Hematopoietic multipotent progenitor cell treated with erythropoietin and hydrocortisone succinate and interleukin-3 and kit ligand, for 17 days (in vitro differentiated cells): ENCODE measurements at places on chromosomes 1 and 21.

DNA sequence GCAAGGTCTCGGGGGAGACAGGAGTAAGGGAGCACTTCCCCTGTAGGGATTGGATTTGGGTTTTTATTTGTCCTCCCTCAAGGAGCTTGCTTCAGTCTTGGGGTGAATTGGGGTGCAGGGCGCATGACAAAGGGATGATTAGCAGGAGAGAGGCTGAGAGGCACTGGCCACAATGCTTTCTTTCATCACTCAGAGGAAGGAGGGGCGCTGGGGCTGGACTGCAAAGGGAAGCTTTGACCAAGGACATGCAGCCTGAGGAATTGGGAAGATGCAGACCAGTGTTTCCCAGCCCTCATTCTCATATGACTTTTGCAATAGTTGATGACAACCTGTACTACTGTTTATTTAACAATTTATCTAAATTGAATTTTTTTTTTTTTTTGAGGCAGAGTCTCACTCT is 34.1 kb upstream of the PDPN start:
- no peak for DNase-seq

DNA sequence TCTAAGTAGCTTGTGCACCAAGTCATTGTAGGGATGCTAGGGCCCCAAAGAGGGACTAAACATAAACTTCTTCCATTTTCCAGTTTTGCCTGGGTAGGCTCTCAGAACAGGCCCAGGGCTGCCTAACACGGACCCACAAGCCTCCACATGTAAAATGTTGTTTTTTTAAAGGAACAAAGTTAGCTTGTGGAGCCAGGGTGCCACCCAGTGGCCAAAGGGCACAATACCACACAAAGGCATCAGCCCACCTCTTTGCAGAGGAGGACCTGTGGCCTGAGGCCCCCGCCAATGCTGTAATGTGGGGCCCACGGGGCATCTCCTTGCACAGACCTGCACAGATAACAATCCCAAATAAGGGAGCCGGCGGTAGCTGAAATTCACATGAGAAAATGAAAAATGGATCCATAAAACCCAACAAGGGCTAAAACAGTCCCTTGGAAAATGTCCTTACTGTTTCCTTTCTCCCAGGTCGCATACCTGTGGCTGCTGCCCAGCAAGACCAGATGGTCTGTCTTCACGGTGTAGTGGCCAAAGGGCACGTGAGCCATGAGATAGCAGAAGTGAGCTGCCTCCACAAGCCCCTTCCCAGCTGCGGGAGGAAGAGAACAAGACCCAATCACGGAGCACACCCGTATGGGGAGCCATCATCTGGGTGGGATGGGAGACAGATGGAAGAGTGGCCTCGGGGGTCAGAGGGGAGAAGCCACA is 23.8 kb downstream of the SEC16B start:
- DNase-seq: peak; percentile 5

GRCh38 chr1:82969340-82969739 is 1029.6 kb downstream of the TTLL7 start:
- DNase-seq: no peak

- no peak for DNase-seq
Observed at GRCh38 chr1:232316864-232317263, 313.1 kb downstream of the SIPA1L2 start.

DNA sequence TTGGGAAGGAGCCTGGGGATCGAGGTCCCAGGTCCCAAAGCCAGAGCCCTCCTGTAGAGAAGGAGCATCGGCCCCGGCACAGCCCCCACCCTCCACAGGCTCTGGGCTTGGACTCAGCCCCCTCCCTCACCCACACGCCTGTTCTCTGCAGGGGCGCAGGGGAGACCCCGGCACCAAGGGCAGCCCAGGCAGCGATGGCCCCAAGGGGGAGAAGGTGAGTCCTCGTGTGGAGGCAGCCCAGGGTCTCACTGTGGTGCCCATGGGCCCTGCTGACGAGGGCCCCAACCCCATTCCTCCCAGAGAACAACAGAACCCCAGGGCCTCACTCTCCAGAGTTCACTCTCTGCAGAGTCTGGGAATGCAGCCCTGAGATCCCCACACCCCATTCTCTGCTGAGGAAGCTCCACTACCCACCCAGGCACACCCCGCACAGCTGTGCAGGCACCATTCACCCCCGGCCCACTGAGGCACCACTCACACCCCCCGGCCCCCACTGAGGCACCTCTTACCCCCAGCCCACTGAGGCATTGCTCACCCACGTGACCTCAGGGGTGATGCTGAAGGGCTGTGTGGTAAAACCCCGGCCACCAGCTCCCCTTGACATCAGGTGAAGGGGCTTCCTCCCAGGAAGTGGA is 21.8 kb downstream of the COL6A2 start:
- DNase-seq: no peak

- no peak for DNase-seq
Observed at GRCh38 chr1:235073331-235073967, 55.2 kb downstream of the TOMM20 start.

- DNase-seq: no peak
Observed at GRCh38 chr1:187876775-187877174, 1048.0 kb downstream of the PLA2G4A start.

GRCh38 chr1:50973255-50973654 is 3.2 kb downstream of the CDKN2C start:
- no peak for DNase-seq

DNA sequence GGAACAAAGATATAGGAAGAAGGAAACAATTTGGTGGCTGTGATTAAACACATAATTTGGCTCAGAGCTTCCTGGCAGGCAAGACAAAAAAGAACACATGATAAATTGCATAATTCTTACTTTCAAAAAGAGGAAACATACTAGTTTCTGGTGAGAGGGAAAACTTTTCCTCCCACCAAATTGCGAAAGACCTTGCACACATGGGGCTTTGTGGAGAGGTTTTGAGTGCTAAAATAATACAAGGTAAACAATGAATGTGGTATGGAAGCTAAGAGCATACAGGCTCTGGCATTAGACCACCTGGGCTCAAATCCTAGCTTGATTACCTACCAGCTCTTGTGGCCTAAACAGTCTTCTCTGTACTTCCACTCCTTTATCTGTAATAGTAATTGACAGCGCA is 140.2 kb upstream of the HOOK1 start:
- DNase-seq: no peak

GRCh38 chr21:28791595-28792282 is 200.9 kb downstream of the LTN1 start:
- no peak for DNase-seq

DNA sequence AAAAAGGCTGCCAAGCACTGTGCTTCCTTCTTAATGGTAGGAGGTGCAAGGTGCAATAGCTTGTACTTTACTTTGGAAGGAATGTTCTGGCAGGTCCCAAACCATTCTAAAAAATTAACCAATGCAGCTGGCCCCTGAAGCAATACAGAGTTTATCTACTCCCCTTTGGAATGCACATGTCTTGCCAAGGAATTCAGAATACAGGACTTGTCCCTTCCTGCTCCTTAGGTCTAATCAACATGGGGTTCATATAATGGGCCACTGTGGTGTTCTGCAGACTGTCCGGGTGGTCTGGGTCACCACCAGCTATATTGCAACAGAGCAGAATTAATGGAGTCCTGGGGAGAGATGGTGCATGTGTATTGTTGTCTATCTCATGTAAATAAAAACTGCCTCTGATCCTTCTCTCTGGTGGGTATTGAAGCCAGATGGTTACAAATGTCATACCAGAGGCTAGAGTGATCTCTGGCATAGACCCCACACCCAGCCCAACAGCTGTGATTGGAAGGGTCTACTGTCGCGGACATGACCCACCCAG is 112.8 kb downstream of the RIPK4 start:
- DNase-seq: no peak

DNA sequence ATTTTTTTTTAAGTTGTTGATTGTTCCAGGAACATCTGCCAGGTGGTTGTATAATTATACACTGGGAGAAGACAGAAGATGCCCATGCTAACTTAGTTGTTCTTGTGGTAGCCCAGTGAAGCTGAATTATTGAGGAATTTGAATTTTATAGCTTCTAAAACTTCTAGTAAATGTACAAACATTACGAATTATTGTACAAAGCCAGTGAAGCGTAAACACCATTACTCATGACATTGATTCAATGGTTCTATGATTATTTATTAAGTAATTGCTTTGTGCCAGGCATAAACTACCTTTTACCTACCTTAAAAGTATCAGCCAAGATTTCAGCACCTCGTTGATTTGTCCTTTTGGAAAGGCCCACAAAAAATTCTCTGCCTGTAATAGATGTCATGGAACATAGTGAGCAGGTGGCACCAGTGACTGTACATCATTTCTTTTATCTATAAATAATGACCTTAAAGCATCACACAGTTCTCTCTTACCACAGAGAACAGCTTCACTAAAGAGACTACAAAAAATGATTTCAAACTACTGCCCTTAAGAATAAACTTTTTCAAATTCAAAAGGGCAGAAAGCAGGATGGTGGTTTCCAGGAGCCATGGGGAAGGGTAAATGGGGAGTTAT is 74.9 kb upstream of the BCL10 start:
- DNase-seq: no peak

DNA sequence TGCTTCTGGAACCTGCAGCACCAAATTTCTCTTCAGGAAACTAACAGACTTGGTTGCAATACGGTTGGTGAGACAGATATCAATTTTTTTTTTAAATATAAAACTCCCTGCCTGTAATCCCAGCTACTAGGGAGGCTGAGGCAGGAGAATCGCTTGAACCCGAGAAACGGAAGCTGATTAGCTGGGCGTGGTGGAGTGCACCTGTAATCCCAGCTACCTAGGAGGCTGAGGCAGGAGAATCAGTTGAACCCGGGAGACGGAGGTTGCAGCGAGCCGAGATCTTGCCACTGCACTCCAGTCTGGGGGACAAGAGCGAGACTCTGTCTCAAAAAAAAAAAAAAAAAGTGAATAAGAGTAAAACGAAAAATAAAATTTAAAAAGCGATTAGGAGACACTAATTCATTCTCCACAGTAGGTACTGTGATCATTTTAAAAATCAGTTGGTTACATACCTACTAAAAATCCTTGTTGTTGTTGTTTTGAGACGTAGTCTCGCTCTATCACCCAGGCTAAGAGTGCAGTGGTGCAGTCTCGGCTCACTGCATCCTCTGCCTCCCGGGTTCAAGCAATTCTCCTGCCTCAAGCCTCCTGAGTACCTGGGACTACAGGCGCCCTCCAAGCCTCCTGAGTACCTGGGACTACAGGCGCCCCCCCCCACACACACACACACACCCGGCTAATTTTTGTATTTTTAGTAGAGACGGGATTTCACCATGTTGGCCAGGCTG is 796 bp upstream of the RBM8A start:
- DNase-seq: no peak

- DNase-seq: no peak
Observed at GRCh38 chr1:66328896-66329295, 205.1 kb upstream of the SGIP1 start.

- DNase-seq: no peak
Observed at GRCh38 chr1:226665505-226666163, 73.4 kb downstream of the ITPKB start.

GRCh38 chr1:36529769-36530260 is 47.1 kb upstream of the CSF3R start:
- no peak for DNase-seq

- DNase-seq: peak; percentile 74
Observed at GRCh38 chr21:37370152-37371040, 3.8 kb downstream of the DYRK1A start.

DNA sequence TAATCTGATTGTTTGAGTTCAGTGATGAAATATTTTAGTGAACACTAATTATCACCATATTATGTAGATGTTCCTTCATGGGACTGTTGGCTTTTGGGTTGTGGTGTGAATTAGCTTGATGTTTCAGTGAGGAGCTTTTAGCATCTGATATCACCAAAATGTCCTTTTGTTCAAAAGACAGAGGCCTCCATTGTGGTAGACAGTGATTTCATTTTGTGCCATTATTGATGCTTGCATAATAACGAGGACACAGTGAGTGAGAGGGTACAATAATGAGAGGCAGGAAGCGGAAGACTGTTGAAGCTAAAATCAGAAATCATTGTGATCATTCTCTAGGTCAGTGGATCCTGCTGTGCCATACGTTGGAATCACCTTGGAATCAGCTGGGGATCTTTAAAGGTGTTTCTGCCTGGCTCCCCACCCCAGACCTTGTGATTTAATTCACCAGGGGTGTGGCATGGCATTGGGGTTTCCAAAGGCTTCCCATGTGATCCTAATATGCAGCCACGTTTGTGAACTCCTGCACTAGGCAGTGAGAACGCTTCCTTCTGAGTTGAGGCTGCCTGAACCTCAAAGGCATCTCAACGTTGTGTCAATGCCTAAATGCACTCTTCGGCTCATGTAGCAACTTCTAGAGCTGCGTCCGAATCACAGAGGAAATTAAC is 82.1 kb upstream of the KIF1B start:
- DNase-seq: no peak

GRCh38 chr1:168582688-168583336 is 6.4 kb downstream of the XCL1 start:
- no peak for DNase-seq

DNA sequence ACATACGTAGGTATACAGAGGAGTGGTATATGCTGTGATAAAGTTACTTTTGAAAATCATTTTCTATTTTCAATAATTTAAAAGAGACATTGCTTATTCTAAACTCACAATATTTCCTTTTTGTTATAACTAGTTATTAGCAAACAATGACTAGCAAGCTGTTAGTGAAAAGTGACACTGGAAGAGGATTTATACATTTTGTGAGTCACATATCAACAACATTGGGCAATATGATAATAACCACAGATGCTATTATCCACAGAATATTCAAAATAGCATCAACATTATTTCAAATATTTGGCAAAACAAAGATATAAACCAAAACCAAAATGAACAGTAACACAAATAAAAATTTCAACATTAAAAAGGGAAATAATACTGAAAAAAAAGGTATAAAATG is 104.0 kb upstream of the HP1BP3 start:
- no peak for DNase-seq

GRCh38 chr1:158002631-158003405 is 9.4 kb downstream of the KIRREL1 start:
- DNase-seq: no peak

GRCh38 chr21:45957981-45958600 is 23.5 kb upstream of the COL6A1 start:
- no peak for DNase-seq

- no peak for DNase-seq
Observed at GRCh38 chr1:91816031-91816430, 69.9 kb downstream of the TGFBR3 start.

- DNase-seq: peak; percentile 60
Observed at GRCh38 chr1:171754971-171755370, 13.1 kb upstream of the VAMP4 start.

DNA sequence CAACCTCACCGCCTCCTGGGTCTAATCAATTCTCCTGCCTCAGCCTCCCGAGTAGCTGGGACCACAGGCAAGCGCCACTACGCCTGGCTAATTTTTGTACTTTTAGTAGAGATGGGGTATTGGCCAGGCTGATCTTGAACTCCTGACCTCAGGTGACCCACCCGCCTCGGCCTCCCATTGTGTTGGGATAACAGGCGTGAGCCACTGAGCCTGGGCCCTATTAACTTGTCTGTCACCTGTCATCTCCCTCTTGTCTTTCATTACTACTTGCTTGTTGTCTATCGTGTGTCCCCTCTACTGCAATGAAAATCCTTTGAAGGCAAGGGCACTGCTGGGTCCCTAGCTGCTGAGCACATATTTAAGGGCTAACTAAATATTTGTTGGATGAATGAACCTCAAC is 3.4 kb downstream of the UQCRHL start:
- DNase-seq: no peak
